Stimulated activated CD4-positive, alpha-beta T cell treated with anti-CD3 and anti-CD28 coated beads, Interleukin-2, amount 100 ng/mL, for 48 hours (primary cell): ENCODE measurements at places on chromosomes 16 and 17.

GRCh38 chr17:28907709-28908475, 5.0 kb upstream of the DHRS13 start:
- no peak for DNase-seq

- DNase-seq: no peak
Measured at GRCh38 chr16:85614338-85615013, 1.4 kb downstream of the GSE1 start.

- no peak for DNase-seq
Measured at GRCh38 chr17:17668775-17669579, 12.3 kb upstream of the RAI1 start.

GRCh38 chr16:70251629-70252354, at the start of gene EXOSC6:
Gene EXOSC6, minus strand, starts transcription at chr16:70251940. Its CDS starts 40 bp downstream, at chr16:70251900.
- peak; percentile 91 for DNase-seq

GRCh38 chr17:1071103-1071825, 74.3 kb downstream of the TIMM22 start:
- no peak for DNase-seq

DNA sequence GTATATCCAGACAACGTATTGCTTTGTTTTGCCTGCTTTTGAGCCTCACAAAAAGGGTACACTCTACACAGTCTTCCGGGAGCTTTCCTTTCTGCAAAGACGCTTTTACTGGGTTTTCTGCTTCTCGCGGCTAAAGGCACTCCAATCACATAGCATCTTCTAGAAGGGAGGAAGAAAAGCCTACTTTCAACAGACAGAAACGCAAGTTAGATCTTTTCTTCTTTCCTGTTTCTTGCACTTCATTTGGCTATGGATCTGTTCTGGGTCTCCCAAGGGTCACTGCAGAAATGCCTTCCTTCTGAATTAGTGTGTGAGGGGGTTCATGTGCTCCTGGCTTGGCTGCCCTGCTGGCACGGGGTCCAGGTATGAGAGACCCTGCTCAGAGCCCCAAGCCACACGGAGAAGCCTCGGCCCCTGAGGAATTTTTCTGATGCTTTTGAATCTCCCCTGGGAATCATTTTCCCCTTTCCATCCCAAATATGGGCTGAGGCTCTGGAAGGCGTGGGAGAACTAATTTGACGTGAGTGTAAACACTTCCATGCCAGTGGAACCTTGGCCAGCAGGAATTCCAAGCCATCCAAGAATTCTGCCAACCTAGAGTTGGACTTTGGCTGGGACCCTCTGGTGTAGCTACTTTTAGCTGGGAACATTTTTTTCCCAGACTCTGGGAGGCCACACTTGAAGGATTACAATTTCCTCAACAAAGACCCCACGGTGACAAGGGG, 49.6 kb upstream of the NKD1 start:
- DNase-seq: no peak

DNA sequence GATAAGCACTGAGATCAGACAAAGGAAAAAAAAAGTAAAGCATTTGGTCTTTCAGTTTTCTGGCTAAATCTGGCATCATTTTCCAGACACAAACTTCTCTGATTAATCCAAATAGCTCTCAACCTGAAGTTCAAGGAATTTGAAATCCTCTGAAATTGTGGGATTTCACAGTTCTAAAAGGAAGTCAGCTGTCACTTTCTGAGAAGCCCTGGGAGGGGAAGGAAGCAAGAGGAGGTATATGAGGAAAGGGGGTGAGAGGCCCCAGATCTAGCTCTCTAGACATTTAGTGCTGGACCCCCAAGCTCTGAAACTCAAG, 17.5 kb upstream of the HOXB9 start:
- DNase-seq: no peak

GRCh38 chr17:57532556-57532955, 212.5 kb downstream of the CCDC182 start:
- no peak for DNase-seq

DNA sequence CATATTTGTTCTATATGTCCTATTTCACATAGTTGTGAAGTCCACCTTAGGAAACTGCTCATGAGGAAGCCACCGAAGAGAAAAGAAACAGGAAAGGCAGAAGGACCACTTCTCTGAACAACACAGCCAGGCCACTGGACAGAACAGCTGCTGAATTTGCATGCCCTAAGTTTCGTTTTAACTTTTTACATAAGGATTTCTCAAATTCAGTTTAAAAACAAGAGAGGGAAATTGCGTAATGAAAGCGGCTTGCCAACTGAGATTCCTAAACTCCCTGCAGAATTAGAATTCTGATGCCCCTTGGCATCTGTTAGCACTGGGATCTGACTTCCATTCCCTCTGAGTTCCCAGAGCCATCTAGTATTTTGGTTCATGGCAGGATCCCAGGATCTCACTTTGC, 5.0 kb upstream of the CCL8 start:
- DNase-seq: no peak

GRCh38 chr17:34114174-34114573, 140.9 kb upstream of the CCL2 start:
- no peak for DNase-seq

DNA sequence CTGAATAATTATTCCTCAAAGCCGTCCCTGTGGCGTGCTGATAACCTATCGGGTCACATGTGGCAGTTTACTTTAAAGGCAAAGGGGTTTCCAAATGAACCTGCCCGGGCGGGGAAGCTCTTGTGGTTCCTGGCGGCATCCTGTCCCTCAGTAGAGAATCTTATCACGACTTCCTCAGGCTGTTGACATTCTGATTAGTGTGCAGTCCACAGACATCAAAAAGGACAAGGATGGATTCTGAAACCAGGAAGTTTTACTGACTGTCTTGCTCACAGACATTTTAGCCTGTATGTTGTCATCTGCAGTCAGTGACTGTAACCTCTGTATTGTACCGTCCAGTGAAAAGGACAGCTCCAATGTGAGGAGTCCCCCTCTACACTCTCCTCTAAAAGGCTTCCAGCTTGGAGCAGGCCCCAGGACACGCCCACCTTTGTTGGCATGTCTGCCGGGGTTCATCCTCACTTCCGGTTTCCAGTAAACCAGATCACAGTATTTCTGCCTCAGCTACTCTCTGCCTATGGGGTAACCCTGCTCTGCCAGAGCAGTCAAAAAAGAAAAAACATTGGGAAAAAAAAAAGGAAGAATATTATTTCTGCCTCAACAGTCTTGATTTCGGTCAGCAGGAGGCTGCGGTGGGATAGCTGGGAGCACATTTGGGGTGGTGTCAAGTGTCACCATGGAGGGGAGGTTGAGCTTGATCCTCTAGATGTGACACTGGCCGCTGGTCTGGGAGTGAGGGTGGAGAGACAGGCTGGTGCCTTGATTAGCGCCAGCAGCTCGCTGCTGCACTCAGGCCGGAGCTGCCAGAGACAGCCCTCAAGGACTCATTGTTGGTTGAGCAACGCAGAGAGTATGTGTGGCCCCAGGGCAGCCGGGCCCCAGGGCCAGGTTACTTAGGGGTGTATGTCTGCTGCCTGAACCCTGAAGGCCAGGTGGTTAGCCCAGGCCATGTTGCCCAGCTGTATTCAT, 89.0 kb upstream of the DNAH17 start:
- DNase-seq: peak; percentile 25

DNA sequence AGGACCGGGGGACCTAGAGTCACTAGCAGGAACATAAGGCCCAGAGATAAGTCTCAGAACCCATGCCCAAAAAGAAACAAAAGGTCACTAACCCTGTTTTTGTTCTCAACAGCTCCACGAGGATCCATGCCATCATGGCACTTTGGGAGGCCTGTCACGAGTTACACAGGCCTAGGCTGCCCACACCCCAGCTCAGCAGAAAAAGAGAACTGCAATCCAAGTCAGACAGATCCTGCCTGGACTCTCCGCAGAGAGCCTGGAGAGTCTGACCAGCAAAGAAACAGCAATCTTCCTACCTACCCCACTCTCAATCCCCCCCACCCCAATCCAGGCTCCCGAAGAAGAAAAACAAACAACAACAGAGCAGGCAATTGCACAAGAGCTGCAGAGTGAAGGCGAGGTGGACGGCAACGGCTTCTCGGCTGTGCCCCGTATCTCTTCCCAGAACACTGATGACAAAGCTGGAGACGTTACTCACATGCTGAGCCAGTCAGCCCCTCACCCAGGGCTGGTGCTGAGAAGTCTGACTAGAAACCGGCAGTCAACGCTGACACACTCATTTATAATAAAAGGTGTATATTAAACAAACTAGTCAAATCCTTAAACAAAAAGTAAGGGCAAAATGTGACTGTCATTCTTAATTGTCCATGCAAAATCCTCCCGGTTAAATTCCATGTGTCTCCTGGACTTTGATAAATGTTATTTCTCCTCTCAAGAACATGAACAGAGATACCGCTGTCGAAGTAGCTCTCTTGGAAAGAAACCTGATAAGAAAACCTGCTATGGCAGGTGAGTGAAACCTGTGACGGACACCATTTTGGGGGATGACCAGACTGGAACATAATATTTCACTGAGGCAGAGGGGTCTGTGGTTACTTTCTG, 89.3 kb downstream of the SMG6 start:
- DNase-seq: no peak

DNA sequence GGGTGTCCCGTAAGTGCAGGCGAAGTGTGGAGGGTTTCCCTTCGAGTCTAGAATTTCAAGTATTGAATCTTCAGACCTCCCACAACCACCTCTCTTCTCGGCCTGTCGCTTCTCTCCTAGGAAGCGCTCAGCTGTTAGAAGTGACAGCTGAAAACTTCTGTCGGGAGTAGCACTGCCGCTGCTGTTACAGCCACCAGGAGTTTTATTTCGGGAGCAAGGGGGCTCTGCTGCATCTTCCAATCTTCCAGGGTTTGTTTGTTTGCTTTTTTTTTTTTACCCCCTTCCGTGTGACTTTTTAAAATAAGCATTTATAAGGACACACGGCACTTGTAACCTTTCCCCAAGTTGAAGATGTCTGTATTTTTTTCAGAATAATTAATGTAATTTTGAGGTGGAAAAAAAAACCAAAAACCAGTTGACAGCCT, 767 bp downstream of the RPS6KB1 start:
- no peak for DNase-seq

- no peak for DNase-seq
Measured at GRCh38 chr16:79436885-79437284, 163.7 kb downstream of the MAF start.

DNA sequence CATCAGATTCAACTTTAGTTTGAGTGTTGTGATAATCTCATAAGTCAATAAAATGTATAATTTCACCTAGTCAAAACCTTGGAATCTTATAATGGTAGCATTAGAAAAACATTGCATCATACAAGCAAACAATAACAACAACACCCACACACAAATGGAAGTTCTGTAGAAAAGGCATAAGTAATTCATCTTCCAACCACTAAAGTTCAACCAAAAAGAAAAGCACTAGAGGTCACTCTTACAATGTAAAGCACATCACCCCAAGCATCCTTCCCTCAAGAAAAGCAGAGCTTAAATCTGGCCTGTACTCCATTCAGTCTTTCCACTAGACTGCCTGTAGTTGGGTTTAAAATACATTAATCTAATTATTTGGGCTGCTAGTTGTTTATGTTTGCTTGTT, 1.8 kb downstream of the CNTNAP4 start:
- DNase-seq: no peak

GRCh38 chr16:595094-595528, 5.2 kb downstream of the RAB40C start:
- DNase-seq: no peak

DNA sequence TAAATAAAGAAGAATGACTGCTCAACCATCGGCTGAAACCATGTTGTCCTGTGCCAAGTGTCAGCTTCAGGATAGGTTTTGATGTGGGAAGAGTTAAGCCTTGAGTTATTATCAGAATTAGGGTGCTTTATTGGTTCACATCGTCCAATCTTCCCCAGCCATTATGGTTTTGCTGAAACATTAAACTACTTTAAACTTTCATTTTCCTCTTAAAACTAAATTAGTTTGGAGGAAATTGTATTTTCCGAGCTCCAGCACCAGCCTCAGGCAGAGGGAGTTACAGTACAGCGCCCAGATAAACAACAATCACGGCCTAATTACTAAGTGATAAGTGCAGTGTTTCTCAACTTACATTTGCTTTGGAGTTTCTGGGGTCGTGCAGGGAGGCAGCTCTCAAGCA, 80.2 kb downstream of the TMEM114 start:
- no peak for DNase-seq

DNA sequence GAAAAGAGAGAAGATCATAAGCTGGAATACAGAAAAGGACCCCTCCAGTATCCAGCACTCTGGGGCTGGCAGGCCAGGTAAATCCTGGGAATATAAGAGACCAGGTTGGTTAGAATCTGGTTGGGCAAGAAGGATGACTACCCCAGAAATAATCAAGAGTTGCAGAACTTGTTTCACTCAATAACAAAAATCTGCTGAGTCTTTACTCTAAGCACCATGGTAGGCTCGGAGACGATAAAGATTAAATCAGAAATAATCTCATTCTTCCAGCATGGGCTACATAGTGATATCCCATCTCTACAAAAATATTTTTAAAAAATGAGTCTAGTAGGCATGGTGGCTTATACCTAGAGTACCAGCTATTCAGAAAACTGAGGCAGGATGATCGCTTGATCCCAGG, 138.0 kb upstream of the KCNJ16 start:
- no peak for DNase-seq

DNA sequence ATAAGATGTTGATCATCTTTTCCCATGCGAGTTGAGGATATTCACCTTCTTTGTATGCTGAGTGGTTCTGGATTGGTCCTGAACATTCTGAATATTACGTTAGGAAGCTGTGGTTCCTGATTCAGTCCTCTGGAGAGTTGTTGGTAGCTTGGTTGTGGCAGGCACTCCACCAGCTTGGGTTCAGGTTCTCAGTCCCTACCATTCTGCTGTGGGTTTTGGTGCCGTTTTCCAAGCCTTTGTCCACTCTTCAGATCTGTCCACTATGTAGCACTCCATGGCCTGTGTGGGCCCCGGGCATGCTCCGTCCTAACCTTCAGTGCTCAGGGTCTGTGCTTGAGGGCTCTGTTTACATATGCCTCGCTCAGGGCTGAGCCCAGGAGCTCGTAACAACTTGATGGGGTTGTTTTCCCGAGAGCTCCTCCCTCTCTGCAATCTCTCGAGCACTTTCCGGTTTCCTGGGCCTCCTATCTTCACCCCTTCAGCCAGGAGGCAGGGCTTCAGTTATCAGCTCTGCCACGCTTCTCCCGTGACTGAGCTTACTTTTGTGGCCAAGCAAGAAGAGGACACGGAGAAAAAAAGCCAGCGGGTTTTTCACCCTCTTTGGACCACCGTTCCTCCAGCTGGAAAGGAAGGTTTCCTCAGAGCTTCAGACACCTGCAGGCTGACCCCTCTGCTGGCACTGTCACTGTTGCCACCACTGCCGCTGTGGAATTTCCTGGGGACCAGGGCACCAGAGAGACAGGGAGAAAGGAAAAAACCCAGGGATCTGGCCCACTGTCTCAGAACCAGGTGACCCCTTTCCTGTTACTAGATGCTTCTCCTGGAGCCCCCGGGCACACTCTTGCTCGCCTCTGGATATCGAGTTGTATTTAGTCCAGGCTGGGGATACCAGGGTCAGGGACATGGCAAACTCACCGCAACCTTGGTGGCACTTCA, 19.6 kb downstream of the KIAA0513 start:
- DNase-seq: no peak

- DNase-seq: no peak
Measured at GRCh38 chr16:54370278-54371040, 83.9 kb upstream of the IRX3 start.

GRCh38 chr16:28011971-28012445, 51.5 kb downstream of the GSG1L start:
- no peak for DNase-seq

GRCh38 chr17:13393841-13394710, 207.7 kb downstream of the HS3ST3A1 start:
- DNase-seq: no peak

GRCh38 chr17:67528751-67529436, 151.8 kb downstream of the PITPNC1 start:
- DNase-seq: no peak

GRCh38 chr16:3465911-3466584, 22.6 kb downstream of the NAA60 start:
- no peak for DNase-seq
